ENCODE measurements at places on chromosomes 6 and 20. TPM values are rescaled to one million over a fixed set of nuclear protein-coding genes. Genes with fewer than 3 reads are reported as not detected.

- no peak for DNase-seq
These were observed 18.7 kb downstream of the SOX4 start for GRCh38 chr6:21612067-21612745.

- no peak for DNase-seq
These were observed 815 bp downstream of the SPATA2 start for GRCh38 chr20:49914310-49915117.

MAK gene
- total RNA-seq: 0.09 TPM

DNA sequence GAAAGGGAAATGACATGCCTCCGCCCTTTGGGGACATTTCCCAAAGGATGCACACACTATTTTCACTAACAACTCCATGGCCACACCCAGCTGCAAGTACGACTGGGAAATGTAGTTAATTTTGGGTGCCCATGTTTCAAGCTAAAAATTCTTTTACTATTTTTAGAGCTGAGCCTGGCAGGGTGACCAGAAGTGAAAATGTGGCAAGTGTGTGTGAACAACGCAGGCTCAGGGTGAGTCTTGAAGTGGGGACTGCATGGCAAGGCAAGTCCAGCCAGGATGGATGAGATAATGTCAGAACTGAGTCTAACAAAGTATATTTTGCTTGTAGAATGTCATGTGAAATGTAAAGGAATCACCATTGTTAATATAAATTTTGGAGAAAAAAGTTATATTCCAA lies 17.0 kb upstream of the CD109 start:
- DNase-seq: no peak
